ENCODE measurements at places on chromosomes 7 and 10.
A peak's percentile ranks its signal among the peaks of the same experiment; 100 is the strongest.

- no peak for DNase-seq
Measured at GRCh38 chr7:117068511-117069145, 115.3 kb downstream of the ST7 start.

- no peak for DNase-seq
Measured at GRCh38 chr10:21260506-21261149, 264.9 kb downstream of the SKIDA1 start.

DNA sequence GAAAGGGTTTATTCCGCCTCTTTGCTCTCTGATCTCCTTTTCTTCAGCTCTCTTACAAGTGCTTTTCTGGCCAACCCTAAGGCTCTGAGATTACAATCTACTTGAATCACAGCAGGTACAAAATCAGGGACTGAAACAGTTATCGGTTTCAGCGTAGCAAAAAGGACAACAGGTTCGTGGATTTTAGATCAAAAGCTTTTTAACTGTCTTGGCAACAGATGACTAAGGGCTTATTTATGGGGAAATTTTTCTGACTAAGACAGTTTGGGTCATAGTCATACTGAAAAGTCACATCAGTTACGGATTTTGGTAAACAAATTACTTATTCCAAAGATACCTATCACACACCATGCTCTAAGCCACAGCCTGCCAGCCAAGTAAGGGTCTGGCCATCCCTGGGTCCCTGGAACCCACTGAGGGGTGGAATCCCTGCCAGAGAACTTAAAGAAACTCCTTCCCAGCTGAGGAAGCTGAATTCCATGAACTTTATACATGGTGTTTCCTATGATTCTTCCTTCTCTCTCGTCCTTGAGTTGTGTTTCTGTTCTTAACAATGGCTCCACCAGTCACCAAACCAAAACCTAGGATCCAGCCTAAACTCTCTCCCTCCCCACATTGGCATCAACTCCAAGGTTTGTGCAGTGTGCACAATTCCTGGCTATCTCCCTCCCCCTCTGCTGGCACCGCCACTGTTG lies 169.3 kb downstream of the FAM107B start:
- DNase-seq: peak; percentile 69

GRCh38 chr7:125746510-125746909 lies 816.9 kb upstream of the POT1 start:
- no peak for DNase-seq

DNA sequence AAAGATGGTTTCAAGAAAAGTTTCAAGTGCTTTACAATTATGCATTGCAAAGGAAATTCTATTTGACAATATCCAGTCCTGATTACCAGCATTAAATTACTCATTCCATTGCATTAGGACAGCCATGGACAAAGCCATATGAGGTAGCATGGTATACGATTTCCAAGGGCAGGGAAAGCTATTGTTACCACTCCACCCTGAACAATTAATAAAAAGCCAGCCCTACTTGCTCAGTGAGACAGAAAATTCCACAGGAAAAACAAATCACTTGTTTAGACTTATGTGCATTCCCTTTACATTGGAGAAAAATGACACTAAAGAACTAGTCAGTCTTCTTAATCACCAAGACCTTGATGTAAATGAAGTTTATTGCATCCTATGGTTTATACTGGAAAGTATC lies 5.6 kb downstream of the CD36 start:
- no peak for DNase-seq

- DNase-seq: no peak
Measured at GRCh38 chr7:84009782-84010181, 184.8 kb downstream of the SEMA3A start.

DNA sequence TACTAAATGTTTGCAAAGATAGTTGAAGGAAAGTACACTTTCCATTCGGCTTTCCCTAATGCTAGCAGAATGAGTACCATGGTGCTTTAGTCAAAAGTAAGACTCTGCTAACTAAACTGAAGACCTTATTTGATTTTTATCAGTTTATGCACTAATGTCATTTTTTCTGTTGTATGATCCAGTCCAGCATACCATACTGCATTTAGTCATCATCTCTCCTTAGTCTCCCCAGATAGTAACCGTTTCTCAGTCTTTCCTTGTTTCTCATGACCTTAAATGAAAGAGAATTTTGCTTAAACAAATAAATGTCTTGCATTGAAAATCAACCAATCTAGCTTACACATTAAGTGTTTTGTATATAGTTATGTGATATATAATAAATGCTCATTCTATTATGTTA lies 529.5 kb upstream of the SEMA3D start:
- peak; percentile 11 for DNase-seq

DNA sequence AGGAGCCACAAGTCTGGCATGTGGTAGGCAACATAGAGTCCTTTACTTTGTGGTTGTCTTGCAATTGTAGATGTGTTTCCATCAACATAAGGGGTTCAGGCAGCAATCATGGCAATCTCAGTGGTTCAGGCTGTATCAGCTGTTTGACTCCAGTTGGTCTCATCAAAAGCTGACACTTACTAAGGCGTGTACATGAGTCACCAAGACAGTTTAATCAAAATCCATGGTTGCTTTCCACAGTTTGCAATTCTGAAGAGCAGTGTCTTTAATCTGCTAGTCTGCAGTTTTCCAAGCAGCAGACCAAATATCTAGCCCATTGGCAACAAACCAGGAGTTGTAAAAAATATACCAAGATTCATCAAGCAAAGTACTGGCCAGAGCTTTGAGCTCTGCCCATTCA lies 210.2 kb downstream of the MDFIC start:
- DNase-seq: no peak

GRCh38 chr10:63901228-63901627 lies 380.0 kb downstream of the REEP3 start:
- no peak for DNase-seq

GRCh38 chr7:155381852-155382801 lies 75.8 kb upstream of the EN2 start:
- DNase-seq: no peak

- no peak for DNase-seq
Measured at GRCh38 chr10:131078131-131078881, 233.2 kb downstream of the TCERG1L start.

- no peak for DNase-seq
Measured at GRCh38 chr7:90239050-90239449, 5.9 kb upstream of the CFAP69 start.

GRCh38 chr7:18978108-18978495 lies 139.3 kb downstream of the TWIST1 start:
- DNase-seq: peak; percentile 86

DNA sequence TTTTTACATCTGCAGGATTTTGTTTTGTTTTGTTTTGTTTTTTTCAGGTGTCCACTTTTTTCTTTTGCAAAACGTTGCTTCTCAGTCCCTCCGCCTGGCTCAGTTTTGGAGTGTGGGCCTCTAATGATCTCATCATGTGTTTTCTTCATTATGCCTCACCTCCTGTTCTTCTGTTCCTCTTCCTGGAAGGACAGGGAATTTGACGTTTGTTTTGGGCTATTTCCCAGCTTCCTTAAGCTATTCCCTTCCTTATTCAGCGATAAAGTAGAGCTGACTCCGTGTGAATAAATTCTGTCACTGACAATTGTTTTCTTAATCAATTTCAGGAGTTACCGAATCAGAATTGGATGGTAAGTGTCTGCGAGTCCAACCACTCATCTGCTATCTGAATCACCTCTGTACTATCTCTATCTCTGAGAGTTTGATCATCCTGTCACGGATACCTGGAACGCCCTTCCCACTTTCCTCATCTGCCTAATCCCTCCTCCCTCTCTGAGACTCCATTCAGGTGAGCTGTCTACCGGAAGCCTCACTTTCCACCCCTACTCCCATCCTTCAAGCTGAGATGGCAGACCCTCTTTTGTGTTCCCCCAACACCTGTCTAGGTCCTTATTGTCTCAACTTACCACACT lies 218.4 kb downstream of the GATA3 start:
- no peak for DNase-seq

GRCh38 chr7:76285604-76286374 lies 16.7 kb upstream of the HSPB1 start:
- DNase-seq: no peak

GRCh38 chr7:37289367-37289766 lies 159.3 kb downstream of the ELMO1 start:
- DNase-seq: no peak

Measured in amniotic epithelial cell (primary cell).